ENCODE measurements at places on chromosomes 3 and 15. TPM values are rescaled to one million over a fixed set of nuclear protein-coding genes. Genes with fewer than 3 reads are reported as not detected.

- DNase-seq, result no peak
- no peak overlapping the region for H3K27ac ChIP-seq
Measured at GRCh38 chr3:27976933-27977332, 254.8 kb upstream of the EOMES start.

DNA sequence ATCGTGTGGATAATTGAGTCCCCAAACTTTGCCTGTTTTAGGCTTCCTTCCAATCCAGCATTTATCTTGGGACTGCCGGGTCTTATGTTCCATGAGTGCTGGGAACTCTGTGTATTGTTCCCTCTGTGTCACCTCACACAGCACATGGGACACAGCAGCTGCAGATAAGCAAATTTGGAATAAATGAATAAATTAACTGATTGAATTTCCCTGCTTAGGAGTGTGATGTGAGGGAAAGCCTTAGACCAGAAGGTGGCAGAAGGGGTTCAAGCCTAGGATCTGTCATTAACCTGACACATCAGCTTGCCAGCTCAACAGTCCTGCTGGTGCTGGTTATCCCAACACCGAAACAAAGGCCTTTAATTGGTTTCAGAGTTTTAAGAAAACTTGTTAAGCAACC is 114.3 kb downstream of the OXSM start:
- no peak for DNase-seq
- no peaks in the 10 kb centered on the region for H3K4me1 ChIP-seq
- H3K27ac ChIP-seq, result no peak overlapping the region
- no peaks in the 10 kb centered on the region for H3K36me3 ChIP-seq
- H3K4me3 ChIP-seq, result no peak overlapping the region
- no peaks in the 10 kb centered on the region for H3K27me3 ChIP-seq

DNA sequence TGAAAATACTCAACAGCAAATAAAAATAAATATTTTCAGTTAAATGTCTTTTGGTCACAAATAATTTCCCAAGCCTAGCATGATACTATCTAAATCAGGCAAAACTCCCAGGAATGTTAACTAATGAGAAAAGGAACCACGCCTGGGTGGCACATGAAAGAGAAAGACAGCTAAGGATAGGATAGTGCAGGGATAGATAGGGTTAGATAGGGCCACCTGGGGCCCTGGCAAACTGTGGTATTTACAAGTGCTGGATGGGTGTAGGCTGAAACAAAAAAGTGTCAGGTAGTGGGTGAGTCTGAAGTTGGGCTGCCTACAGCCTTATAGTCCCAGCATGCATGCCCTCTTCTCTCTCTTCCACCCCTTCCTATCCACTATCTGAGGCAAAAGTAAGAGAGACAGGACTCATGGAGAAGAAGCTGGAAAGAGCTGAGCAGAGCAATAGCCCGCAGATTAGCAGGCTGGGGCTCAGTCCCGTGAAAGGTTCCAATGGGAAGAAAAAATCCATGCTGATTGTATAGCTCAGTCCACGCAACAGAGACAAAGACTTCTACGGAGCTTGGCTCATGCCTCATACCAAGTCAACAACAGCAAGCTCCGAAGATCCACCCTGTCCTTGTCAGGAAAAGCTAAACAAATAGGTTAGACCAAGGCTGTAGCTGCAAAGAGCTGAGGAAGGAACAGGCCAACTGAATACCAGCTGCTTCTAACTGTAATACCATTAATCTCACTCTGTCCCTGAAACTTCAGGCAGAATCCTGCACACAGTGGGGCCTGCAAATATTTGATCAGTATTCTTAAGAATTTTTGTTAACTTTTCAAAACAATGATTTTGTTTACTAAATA is 342.1 kb upstream of the ATP11B start:
- no peak for DNase-seq
- H3K27ac ChIP-seq, result no peak overlapping the region
- no peak overlapping the region for H3K4me3 ChIP-seq

GRCh38 chr3:138912237-138912636 is 34.7 kb downstream of the FOXL2 start:
- no peak for DNase-seq
- peaks cover 6% of the 10 kb centered on the region for H3K4me1 ChIP-seq
- H3K27ac ChIP-seq, result no peak overlapping the region
- H3K27me3 ChIP-seq, result no peaks in the 10 kb centered on the region

DNA sequence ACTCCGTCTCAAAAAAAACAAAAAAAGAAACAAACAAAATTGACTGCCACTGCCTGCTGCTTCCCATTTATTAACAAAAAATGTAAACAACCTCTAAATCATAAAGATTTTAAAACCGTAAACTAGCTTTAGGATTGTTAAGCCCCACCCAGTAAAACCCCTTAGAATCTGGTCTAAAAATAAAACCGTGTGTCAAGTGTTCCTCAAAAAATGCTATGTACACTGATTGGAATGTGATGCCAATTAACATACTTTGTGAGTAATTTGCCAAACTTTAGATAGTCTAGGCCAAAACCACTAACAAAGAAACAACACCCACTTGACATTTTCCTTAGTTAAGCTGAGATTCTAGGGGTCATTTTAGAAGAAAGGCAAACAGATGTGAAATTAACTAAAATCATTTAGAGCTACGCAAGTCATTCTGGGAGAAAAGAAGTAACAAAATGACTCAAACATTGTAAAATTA is 5.3 kb downstream of the RAF1 start:
- H3K27ac ChIP-seq, result no peak overlapping the region
- H3K4me1 ChIP-seq, result peaks cover 31% of the 10 kb centered on the region
- H3K4me3 ChIP-seq, result no peak overlapping the region

- no peak for DNase-seq
- H3K4me3 ChIP-seq, result no peak overlapping the region
- no peaks in the 10 kb centered on the region for H3K27me3 ChIP-seq
- no peaks in the 10 kb centered on the region for H3K36me3 ChIP-seq
- H3K27ac ChIP-seq, result no peak overlapping the region
Measured at GRCh38 chr15:71790081-71790480, 20.3 kb upstream of the NR2E3 start.

DNA sequence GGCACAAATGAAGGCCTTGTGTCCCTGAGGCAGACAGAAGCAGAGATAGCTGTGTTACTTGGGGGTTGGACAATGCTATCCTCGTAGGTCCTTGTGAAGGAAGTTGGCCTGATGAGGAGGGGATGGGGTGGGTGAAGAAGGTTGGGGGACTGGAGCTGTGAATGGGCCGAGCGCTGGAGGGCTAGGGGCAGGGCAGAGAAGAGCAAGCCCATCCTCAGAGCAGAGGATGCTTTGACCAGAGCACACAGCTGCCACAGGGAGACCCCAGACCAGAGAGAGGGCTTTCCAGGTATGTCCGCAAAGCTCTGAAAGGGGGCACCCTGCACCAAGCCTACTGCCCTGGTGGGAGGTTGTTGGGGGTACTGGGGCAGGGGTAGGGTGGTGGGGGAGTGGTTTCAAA is 5.7 kb upstream of the TBC1D2B start:
- DNase-seq, result no peak
- H3K4me3 ChIP-seq, result no peak overlapping the region
- H3K27me3 ChIP-seq, result no peaks in the 10 kb centered on the region
- H3K27ac ChIP-seq, result no peak overlapping the region
- H3K36me3 ChIP-seq, result no peaks in the 10 kb centered on the region
- peaks cover 73% of the 10 kb centered on the region for H3K4me1 ChIP-seq

DNA sequence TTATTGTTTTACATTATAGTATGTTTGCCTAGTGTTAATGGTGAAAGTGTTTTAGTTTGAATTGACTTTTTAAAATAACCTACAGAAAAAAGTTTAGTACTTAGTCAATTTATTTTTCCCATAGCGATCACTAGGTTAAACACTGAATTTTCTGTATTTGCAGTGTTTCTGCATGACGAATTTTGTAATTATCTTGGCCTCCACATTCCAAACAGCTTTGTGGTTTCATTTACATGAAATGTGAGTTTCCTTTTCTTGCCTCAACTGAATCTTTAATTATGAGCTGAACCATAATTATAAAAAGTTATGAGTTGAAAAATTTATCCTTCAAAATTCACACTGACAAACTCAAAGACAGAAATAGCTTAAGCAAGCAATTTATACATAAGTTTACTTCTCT is 235.5 kb downstream of the CTNNB1 start:
- H3K27me3 ChIP-seq, result no peaks in the 10 kb centered on the region
- H3K4me3 ChIP-seq, result no peak overlapping the region
- no peak for DNase-seq
- H3K27ac ChIP-seq, result no peak overlapping the region
- no peaks in the 10 kb centered on the region for H3K4me1 ChIP-seq

DNA sequence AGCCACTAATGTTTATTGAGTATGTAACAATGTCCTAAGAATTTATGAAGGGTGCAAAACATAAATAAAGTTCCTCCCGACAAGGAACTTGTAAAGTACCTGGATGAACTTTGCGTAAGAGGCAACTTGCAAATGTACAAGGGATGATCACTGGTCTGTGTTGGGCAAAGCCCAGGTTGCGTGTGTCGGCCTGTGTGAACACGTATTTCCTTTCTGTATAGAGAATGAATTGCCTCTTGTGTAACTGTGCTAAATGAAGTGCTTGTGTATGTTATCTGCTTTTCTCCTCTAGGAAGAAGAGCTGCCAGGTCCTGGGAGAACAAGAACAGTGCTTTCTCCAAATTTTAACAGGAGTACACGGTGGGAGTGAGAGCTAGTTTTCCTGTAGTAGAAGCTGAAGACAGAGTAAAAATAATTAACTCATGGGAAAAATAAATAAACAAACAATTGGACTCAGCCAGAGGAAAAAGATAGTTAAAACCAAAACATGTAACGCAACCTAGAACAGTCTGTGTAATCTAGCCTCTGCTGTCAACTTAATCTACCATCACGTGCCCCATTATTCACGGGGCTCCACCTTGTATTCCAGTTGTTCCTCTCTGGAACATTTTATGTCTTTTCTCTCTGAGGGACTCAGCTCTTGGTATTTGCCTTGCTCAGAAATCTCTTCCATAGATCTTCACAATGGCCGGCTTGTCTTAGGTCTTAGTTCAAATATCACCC is 83.7 kb upstream of the RASGRP1 start:
- DNase-seq, result peak; percentile 13
- no peaks in the 10 kb centered on the region for H3K36me3 ChIP-seq
- no peak overlapping the region for H3K27ac ChIP-seq
- no peaks in the 10 kb centered on the region for H3K4me1 ChIP-seq
- no peak overlapping the region for H3K4me3 ChIP-seq
- no peaks in the 10 kb centered on the region for H3K27me3 ChIP-seq

DNA sequence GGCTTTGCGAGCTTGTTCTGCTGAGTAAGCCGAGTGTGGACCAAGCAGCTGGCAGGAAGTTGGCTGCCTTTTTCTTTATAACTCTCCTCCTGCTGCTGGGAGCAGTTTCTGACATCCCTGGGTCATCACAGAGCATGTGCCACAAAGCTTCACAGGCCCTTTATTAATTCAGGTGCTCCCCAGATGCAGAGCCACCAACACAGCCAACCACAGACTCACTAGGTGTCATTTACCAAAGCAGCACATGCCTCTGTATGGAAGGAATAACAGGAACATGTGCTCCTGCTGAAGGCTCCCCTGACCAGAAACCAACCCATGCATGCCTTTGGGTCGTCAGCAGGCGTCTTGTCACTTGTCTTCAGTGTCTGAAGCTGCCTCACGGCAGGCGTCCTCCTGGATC is 152.5 kb downstream of the ADAMTS17 start:
- DNase-seq, result no peak
- H3K4me3 ChIP-seq, result no peak overlapping the region
- H3K27me3 ChIP-seq, result no peaks in the 10 kb centered on the region

- no peaks in the 10 kb centered on the region for H3K36me3 ChIP-seq
- H3K4me3 ChIP-seq, result no peak overlapping the region
- no peaks in the 10 kb centered on the region for H3K4me1 ChIP-seq
- DNase-seq, result no peak
- H3K27me3 ChIP-seq, result no peaks in the 10 kb centered on the region
Measured at GRCh38 chr3:61520966-61521628, 40.3 kb upstream of the PTPRG start.

DNA sequence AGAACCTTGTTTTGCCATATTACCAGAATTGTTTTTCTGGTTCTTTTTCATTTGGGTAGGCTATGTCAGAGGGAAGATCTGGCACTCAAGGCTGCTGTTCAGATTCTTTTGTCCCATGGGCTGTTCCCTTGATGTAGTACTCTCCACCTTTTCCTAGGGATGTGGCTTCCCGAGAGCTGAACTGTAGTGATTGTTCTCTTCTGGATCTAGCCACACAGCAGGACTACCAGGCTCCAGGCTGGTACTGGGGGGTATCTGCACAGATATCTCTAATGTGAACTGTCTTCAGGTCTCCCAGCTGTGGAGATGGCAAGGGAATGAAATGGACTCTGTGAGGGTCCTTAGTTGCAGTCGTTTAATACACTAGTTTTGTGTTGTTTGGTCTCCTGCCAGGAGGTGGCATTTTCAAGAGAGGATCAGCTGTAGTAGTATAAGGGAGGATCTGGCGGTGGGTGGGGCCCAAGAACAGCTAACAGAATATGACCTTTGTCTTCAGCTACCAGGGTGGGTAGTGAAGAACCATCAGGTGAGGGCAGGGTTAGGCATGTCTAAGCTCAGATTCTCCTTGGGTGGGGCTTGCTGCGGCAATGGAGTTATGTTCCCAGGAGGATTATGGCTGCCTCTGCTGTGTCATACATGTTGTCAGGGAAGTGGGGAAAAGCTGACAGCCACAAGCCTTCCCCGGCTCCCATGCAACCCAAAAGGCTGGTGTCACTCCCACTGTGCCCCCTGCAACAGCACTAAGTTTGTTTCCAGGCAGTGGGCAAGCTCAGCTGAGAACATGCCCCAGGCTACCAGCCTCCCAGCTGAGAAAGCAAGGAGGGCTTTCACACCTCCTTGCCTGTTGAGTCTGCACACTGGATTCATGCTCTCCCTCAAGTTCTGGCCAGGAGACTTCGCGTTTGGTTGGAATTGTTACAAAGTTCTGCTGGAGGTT is 252.5 kb downstream of the ISL2 start:
- no peaks in the 10 kb centered on the region for H3K27me3 ChIP-seq
- no peaks in the 10 kb centered on the region for H3K4me1 ChIP-seq
- no peak for DNase-seq
- H3K4me3 ChIP-seq, result no peak overlapping the region

- H3K4me1 ChIP-seq, result no peaks in the 10 kb centered on the region
- no peak overlapping the region for H3K4me3 ChIP-seq
Measured at GRCh38 chr3:123314359-123315270, 112.9 kb downstream of the SEC22A start.

Gene ZCWPW2
- total RNA-seq, result 0.84 TPM

Gene FEZF2
- not detected for total RNA-seq

Gene SNAP23
- total RNA-seq, result 89.9 TPM
